ENCODE measurements at places on chromosomes 7 and 10. TPM values are rescaled to one million over a fixed set of nuclear protein-coding genes. Genes with fewer than 3 reads are reported as not detected.
A peak's percentile ranks its signal among the peaks of the same experiment; 100 is the strongest.

SLC35B4 gene
- 20.2 TPM for total RNA-seq

GRCh38 chr7:2520761-2521290 lies 1.3 kb downstream of the LFNG start:
- no peak for DNase-seq

DNA sequence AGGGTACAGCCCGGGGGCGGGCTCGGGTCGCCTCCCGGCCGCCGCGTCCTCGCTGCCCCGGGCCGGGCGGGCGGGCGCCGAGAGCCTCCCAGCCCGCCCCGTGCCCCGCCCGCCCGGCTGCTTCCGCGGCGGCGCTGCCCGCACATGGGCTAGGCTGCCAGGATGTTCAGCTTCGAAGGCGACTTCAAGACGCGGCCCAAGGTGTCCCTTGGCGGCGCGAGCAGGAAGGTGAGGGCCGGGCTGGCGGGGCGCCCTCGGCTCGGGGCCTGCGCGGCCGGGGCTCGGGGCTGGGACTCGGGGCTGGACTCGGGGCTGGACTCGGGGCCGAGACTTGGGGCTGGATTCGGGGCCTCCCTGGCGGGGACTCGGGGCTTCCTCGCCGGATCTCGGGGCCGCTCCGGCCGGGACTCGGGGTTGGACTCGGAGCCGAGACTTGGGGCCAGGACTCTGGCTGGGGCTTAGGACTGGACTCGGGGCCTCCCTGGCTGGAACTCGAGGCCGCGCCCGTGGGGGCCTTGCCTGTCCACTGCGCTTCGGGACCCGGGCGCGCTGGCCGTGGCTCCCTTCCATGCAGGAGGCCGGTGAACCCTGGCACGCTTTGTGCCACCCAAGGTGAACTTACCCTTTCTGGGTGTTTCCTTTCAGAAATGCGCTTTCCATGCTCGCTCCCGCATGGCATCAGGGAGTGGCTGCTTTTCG lies 534 bp downstream of the UBE3C start:
- no peak for DNase-seq

DNA sequence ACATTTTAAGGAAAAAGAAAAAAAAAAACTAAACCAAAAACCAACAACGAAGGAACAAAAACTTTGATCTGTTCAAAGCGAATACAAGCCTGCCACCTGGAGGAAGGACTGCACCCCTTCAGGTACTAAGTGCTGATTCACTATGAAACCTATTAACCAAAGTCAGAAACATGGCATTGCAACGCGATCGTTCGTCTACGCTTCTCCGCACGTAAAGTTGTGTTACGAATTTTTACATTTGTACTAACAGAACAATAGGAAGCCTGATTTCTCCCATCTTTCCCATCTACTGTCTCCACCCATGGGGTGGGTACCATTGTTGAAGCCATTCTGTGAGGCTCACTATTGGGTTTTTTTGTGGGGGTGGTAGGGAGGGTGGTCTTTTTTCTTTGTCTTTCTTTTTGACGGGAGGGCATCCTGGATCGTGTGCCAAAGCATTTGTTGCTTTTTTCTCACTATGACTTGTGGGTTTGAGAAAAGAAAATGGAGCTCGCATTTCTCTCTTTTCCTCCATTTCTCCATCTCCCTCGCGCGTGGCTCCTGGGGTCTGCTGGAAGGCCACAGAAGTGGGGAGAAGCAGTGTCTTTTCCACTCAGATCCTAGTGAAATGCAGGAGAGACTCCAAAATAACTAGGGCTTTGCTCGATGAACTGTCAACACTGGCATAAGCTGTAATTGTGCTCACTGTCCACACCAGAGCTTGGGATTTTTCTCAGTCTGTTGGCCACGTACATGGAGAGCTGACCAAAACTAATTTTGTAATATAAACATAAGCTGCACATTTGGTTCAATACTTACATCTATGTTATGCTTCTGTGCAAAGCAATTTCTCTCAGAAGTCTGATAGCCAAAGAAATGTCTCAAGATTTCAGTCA lies 100.9 kb upstream of the YAE1 start:
- DNase-seq = peak; percentile 26

GRCh38 chr10:20993389-20993788 lies 96.3 kb upstream of the NEBL start:
- no peak for DNase-seq
